NT2/D1 (cell line): ENCODE measurements at places on chromosomes 11 and 22.

GRCh38 chr11:13333456-13333957, 55.9 kb downstream of the BMAL1 start:
- no peak for DNase-seq

DNA sequence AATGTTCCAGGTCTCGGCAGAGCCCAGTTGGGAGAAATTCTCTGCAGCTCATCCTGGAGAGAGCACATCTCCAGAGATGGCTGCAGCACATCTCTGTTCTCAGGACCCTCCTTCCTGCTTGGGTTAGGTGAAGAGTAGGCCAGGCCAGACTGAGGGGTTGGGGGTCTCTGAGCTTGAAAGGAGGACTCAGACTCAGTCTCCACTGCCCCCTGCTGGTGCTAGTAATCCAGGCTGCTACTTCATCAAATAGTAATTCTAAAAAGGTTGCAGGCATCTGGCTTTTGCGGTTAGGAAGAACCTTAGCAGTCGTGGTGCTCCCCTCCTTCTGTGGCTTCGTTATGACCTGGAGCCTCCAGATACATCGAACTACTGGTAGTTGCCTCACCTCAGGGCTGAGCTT, 9.7 kb downstream of the TUB start:
- peak; percentile 71 for DNase-seq

DNA sequence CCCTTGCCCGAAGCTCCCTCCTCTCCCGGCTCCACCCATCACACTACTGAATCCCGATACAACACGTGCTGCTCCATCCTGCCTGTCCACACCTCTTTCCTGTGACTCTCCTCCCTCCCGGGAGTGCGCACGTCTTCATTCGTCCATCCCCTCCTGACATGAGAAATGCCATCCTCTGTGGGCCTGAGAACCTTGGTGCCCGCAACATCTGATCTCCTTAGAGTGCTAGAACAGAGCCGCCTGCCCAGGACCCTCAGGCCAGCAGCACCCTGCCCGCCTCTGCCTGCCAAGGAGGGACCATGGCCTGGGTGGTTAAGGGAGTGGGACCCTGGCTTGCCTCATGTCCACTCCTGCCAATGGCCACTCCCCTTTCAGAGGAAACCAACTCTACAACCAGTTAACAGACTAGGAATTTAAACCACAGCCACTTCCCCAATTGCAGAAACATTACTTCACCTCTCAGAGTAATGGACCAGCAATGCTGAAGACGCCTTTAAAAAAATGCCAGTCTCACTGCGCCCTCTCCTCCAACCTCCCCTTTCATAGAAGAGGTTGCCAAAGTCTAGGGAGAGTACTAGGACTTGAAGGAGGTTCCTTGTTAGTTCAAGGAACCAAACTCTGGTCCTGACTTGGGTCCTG, 466.3 kb downstream of the OPCML start:
- DNase-seq = no peak

DNA sequence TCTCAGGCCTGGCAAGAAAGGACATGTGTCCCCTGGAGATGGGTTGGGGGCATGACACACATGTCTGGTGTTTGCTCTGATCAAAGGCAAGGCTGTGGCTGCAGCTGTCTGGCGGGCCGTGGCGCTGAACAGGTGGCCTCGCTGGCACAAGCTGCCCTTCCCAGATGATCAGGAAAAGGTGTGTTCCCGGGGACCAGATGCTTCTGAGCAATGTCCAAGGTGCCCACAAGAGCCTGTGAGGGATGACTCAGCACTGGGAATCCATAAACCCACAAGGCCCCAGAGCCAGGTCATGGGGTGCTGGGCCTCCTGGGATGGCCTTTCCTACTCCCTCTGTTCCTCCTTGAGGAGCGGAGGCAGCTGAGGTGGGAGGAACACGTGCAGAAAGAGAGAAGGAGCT, 9.7 kb upstream of the LRP5 start:
- DNase-seq = no peak
